Spinal cord (tissue), 10 donors: ENCODE measurements at places on chromosomes 12 and 14. TPM values are rescaled to one million over a fixed set of nuclear protein-coding genes. Genes with fewer than 3 reads are reported as not detected.

The HPD gene
- polyA plus RNA-seq, result 0.17 TPM

DNA sequence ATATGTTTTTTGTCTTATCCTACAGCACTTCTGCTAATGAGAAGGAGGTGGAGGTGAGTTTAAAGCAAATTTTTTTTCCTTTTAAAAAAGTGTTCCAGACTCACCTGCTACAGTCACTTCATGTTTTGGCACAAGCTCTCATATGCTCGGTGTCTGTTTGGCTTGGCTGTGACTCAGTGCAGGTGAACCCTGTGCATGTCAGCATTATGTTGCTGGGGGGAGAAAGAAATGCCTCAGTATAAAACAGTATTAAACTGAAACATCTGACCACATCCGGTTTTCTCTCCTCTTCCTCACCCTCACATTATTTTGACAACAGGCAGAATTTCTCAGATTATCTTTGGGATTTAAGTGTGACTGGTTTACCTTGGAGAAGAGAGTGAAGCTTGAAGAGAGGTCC lies 105.2 kb downstream of the DNAI7 start:
- no peaks in the 10 kb centered on the region for H3K36me3 ChIP-seq
- no peaks in the 10 kb centered on the region for H3K27me3 ChIP-seq
- no peak for DNase-seq
- H3K4me3 ChIP-seq, result no peak overlapping the region
- H3K4me1 ChIP-seq, result no peaks in the 10 kb centered on the region

- H3K4me3 ChIP-seq, result no peak overlapping the region
- no peak overlapping the region for H3K27ac ChIP-seq
- H3K36me3 ChIP-seq, result no peaks in the 10 kb centered on the region
- DNase-seq, result no peak
- H3K4me1 ChIP-seq, result no peaks in the 10 kb centered on the region
- no peaks in the 10 kb centered on the region for H3K27me3 ChIP-seq
These were observed 79.3 kb downstream of the UNC79 start for GRCh38 chr14:93510056-93510455.

The SNAPC1 gene
- polyA plus RNA-seq, result 5.6 TPM

- H3K4me3 ChIP-seq, result no peak overlapping the region
- H3K4me1 ChIP-seq, result no peaks in the 10 kb centered on the region
- no peak overlapping the region for H3K27ac ChIP-seq
These were observed 527.3 kb downstream of the SNAPC1 start for GRCh38 chr14:62289471-62289870.

DNA sequence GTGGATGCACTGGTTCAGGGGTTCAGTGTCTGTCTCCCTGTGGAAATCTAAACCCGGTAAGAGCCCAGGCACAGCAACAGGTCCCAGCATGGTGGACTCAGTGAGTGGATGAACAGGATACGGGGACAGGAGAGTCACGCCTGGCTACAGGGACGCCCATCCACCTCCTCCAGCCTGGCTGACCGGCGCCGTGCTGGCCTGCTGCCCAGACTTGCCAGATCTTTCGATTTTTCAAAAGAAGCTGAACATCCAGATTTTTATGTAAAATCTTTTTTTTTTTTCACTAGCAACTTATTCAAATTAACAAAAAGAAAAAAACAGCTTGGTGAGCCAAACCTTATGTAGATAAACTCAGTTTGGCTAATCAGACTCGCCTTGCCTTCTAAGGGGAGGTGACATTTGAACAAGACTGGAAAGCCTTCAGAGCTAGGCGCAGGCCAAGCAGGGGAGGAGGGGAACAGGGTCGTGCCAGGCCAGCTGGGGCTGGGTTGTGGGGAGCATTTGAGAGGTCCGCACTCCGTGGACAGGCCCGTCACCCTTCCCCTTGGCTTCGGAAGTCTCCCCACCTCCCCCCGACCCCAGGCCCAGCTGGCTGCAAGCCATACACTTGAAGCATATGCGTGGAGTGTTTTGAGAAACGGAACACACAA lies 87.8 kb upstream of the NCOR2 start:
- H3K4me1 ChIP-seq, result peaks cover 62% of the 10 kb centered on the region
- H3K27ac ChIP-seq, result peak overlapping the region; percentile 84
- H3K27me3 ChIP-seq, result no peaks in the 10 kb centered on the region

The TAS2R50 gene
- 0.17 TPM for polyA plus RNA-seq

DNA sequence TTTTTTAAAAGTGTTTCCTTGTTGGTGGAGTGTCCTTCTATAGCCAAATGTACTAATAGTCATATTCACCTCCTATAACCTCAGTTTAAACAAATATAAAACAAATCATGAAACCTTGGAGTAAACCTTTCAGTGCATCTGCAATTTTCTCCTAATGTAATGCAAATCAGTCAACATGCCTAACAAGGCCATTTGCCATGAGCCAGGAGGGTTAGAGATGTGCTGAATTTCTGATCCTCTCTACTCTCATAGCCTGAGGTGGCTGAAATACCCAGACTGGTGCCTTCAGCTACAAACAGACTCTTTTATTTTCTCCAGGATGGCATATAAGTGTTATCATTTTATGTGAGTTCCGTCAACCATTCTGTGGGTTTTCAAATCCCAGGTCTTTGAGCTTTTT lies 908.1 kb downstream of the GALC start:
- no peaks in the 10 kb centered on the region for H3K4me1 ChIP-seq
- no peaks in the 10 kb centered on the region for H3K27me3 ChIP-seq
- H3K27ac ChIP-seq, result no peak overlapping the region
- no peak overlapping the region for H3K4me3 ChIP-seq

GRCh38 chr12:13631873-13632272 lies 349.5 kb downstream of the GRIN2B start:
- no peak overlapping the region for H3K4me3 ChIP-seq
- DNase-seq, result no peak
- no peaks in the 10 kb centered on the region for H3K27me3 ChIP-seq
- H3K4me1 ChIP-seq, result no peaks in the 10 kb centered on the region
- no peaks in the 10 kb centered on the region for H3K36me3 ChIP-seq
- H3K27ac ChIP-seq, result no peak overlapping the region

DNA sequence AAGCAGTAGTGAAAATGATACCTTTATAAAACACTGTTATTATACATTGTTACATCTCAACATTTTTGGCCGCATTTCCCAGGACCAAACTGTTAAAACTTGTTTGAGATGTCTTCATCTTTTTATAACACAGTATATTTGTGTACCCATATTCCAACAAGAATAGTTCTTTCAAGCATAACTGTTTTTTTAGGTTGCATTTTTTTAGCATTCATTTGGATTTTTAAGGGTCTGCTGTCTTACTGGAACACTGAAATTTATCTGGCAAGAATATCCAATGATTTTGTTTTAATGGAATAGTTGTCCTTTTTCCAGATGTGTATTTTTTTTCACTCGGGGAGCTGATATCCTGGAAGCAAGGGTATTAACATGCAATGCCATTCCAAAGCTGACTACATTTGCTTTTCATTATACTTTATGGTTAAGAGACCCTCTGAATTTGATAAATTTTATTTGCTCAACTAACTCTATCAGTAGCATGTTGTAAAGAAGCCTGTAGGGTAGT lies 8.9 kb upstream of the NAV3 start:
- no peak overlapping the region for H3K27ac ChIP-seq
- no peaks in the 10 kb centered on the region for H3K4me1 ChIP-seq
- no peaks in the 10 kb centered on the region for H3K27me3 ChIP-seq
- no peak overlapping the region for H3K4me3 ChIP-seq
- H3K36me3 ChIP-seq, result no peaks in the 10 kb centered on the region
